ENCODE measurements at places on chromosomes 16 and 17.

GRCh38 chr16:89607937-89608740, 5.3 kb upstream of the DPEP1 start:
- DNase-seq: no peak

- DNase-seq: no peak
These were observed 4.8 kb downstream of the METRNL start for GRCh38 chr17:83084214-83084613.

GRCh38 chr16:57299009-57299718, 14.7 kb upstream of the PLLP start:
- DNase-seq: no peak

- no peak for DNase-seq
These were observed 25.2 kb downstream of the C17orf67 start for GRCh38 chr17:56808503-56808902.

DNA sequence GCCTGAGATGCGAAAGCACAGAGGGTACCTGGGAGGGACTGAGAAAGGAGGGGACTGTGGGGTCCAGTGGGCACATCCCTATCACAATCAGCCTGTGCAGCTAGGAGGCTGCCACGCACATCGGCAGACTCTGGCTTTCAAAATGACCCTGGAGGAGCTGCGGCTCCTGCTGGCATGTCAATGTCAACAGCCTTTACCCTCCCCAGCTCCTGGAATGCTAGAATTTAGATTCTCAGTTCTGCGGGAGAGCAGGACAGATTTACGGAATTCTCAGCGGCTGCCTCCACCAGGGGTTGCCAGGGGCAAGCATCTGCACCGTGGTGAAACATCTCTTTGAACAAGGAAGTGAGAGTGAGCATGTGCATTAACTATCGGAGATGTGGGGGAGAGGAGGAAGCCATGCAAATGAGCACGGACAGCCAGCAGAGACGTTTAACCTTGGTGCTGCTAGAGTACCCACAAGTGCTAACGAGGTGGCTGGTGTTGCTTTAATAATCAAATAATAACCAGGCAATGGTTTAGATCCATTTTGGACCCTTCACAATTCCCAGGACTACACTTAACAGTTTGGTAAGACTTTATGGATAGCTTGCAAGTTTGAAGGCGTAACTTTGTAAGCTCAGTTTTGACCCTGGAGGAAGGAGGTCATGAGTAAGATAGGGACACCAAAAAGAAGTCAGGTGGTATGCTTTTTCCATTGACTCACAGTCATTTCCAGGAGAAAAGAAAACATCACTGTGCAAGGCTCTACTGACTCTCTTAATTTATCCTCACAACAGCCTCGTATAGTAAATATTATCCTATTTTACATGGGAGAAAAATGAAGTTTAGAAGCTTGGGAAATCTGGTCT, 54.1 kb downstream of the XYLT1 start:
- no peak for DNase-seq

DNA sequence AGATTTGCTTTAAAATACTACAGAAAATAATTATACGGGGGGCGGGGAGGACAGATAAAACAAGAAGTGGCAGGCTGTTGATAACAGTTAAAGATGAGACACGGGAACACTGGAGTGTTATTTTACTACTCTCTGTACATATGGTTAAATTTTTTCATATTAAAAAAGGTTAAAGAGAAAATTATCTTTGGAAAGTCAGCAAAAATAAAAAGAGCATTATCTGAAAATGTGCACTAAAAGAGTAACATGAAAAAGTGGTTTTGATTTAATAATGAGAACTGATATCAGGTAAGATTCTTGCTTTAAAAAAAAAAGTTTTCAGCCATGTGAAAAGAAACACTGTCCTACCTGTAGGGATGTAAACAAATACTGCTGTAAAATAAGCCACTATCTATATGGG, 46.9 kb downstream of the ERN1 start:
- DNase-seq: no peak

DNA sequence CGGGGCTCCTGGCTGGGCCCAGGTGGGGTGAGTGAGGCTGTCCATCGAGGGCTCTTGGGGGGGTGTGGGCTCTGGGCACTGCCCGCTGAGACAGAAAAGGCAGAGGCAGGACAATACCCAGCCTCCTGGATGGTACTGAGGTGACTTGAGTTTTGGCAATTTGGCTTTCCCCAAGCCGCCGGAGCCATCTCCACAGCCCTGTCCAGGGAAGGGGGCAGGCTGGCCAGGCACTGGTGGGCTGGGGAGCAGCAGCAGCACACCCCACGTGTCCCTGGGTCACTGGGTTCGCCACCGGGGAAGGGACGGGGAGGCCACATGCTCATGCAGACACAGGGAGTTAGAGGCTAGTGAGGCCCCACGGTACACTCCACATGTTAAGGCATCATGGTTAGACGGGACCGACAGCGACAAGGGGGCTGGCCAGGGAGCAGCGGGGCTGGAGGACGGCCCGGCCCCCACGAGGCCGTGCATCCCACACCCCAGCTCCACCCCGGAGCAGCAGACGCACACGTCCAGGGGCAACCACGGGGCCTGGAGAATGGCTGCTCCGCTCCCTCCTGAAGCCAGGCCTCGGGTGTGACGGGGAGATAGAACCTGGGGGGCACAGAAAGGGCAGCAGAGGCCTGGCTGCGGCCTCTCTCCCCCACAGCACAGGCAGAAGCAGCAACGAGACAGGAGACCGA, 3.0 kb downstream of the ARHGDIA start:
- no peak for DNase-seq

DNA sequence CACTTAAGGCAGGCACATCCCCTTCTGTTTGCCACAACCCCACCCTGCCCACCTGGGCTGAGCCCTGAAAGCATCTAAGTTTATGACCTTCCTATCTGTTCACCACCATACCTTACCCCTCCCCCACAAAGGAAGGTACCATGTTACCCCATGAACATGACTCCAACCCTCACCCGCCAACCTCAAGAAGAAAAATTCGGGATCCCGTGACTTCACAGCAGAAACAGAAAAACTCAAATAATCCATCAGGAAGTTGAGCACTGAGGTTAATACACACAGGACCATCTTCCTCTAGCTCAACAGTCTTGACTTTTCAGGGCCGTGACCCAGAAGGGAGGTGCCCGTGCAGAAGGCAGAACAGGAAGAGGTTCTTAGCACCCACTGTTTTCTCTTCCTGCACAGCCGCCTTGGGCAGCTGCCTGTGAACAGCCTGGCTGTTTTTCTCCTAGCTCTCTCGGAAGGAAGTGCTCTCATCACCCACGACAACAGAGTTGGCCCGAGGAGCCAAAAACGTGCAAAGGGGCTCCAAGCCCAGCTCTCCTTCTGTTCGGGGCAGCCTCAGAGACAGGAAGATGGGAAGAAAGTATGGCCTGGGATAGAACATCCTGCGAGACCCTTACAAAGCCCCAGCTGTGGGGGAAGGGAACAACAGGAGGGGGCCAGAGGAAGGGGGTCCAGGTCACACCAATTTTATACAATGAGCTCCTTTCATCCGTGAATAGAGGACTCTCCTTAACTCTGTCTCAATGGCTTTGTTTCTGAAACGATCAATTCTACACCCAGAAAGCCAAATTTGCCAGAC, 101.1 kb downstream of the XYLT1 start:
- peak; percentile 32 for DNase-seq

- DNase-seq: no peak
These were observed 63.5 kb downstream of the CRISPLD2 start for GRCh38 chr16:84883301-84883700.

DNA sequence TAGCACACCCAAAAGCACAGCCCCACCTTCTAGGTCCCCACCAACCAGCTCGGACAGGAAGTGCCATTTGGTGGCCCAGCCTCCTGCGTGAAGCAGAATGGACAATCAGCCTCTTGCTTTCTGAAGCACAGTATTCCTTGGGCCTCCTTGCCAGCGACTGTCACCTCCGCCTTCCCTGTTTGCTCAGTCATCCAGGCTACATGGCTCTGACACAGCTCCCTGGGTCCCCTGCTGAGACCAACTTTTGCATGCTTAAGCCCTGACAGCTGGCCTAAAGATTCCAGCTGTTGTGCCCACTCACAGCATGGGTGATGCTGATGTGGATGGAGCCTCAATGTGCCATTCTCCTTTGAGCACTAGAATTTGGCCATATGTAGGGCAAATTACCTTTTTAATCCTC, 4.5 kb upstream of the CACNG5 start:
- no peak for DNase-seq

DNA sequence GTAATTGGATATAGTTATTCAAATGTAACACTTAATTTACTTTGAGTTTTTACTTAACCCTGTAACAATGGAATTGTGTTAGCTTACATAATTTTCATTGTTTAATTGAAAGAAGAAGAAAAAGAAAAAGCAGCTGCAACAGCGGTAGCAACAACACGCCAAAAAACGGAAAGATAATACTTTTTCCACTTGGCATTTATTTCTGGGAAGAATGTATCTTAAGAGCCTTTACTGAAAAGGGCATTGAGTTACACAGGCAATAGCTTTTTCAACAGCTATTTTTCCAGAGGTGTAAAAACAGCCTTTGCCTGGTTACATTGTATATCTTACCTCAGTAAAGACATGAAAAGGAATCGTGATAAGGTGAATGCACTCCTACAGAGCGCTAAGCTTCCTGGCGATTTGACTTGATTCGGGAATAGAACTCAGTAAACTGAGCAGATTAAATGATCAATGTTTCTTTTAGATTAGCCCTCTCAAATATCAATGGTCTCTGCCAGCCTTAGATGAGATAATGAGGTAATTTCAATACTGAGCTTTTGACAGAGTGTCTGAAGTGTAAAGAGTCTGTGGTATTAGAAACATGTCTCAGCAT, 311.3 kb downstream of the CDH13 start:
- no peak for DNase-seq

GRCh38 chr16:73040136-73040535, 7.8 kb downstream of the ZFHX3 start:
- DNase-seq: no peak

GRCh38 chr17:32356750-32357149, 6.8 kb downstream of the ZNF207 start:
- DNase-seq: no peak

- DNase-seq: no peak
These were observed 692.5 kb downstream of the TOX3 start for GRCh38 chr16:51854401-51854951.

DNA sequence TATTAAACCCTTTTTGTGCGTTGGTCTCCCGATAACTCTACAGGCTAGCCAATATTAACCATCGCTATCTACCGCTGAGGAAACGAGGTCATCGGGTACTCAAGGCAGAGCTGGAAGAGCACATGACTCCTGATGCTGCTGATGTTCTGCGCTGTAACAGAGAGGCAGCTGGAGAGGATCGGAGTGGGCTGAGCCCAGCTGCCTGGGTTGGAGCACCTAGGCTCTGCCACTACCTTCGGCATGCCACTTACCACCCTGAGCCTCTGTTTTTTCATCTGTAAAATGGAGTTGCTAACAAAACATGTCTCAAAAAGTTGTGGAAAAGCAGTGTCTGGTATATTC, 432 bp upstream of the SLC46A1 start:
- DNase-seq: no peak

GRCh38 chr16:85399583-85400284, 213.4 kb upstream of the GSE1 start:
- no peak for DNase-seq

GRCh38 chr16:22318690-22319358, 21.6 kb downstream of the POLR3E start:
- DNase-seq: no peak

DNA sequence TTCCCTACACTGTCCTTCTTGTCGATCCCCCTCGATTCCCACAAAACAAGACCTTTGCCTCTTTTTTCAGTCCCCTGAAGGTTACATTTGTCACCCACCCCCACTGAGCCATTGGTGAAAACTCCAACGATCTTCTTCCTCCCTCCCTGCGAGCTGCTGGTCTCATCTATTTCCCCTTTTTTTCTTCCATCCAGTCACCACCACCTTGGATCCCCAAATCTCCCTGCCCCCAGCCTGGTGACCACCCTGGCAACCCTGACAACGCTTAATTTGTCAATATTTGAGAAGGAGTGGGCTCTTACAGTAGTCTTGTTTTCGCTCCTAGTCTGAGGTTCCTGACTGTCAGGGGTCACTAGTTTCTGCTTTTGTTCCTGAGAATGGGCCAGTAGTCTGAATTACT, 62.9 kb downstream of the SMPD3 start:
- DNase-seq: no peak

- no peak for DNase-seq
These were observed 1.4 kb upstream of the CA4 start for GRCh38 chr17:60148373-60148772.

DNA sequence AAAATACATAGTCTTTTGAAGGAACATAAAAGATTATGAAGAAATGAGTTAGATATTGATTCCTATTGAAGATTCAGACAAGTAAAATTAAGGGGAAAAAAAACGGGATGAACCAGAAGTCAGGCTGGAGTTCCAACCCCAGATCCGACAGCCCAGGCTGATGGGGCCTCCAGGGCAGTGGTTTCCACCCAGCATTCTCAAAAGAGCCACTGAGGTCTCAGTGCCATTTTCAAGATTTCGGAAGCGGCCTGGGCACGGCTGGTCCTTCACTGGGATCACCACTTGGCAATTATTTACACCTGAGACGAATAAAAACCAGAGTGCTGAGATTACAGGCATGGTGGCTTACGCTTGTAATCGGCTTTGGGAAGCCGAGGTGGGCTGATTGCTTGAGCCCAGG, 9.5 kb downstream of the STH start:
- DNase-seq: no peak

- DNase-seq: no peak
These were observed 4.5 kb downstream of the CFAP119 start for GRCh38 chr16:30757316-30757715.

DNA sequence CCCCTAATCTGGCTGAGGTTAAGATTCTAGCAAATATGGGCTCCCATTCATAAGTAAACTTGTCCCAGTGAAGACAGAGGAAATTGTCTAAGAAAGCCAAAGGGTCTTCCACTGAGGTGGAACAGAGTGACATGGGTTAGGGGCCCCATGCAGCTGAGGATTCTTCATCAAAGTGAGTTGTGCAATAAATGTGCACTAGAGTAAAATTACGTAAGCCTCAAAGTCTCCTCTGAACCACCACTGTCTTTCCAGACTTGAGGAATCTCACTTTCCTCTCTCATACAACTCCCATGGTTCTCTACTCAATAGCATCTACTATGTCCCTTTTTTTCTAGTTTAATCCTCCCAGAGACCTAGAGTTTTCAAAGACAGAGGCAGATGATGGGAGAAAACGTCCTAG, 132.4 kb downstream of the CA10 start:
- DNase-seq: no peak

- DNase-seq: no peak
These were observed 31.2 kb downstream of the CTU2 start for GRCh38 chr16:88737298-88738150.

Measured in esophagus squamous epithelium (tissue), 5 donors.